ENCODE measurements at places on chromosomes 12 and 14. TPM values are rescaled to one million over a fixed set of nuclear protein-coding genes. Genes with fewer than 3 reads are reported as not detected.

The SERPINA12 gene
- not detected for total RNA-seq

The IGF1 gene
- not detected for total RNA-seq

The AQP6 gene
- total RNA-seq = not detected

The NKX2-1 gene
- total RNA-seq = not detected

The SERPINA10 gene
- total RNA-seq = not detected

The PRPH gene
- not detected for total RNA-seq

The ACSS3 gene
- total RNA-seq = not detected

The COCH gene
- total RNA-seq = not detected

The CLEC14A gene
- total RNA-seq = not detected

The GIT2 gene
- 133 TPM for total RNA-seq

The SLC2A3 gene
- 157 TPM for total RNA-seq

The ADGRD1 gene
- total RNA-seq = not detected

The TAS2R19 gene
- total RNA-seq = 2.1 TPM

All from CD4-positive, alpha-beta memory T cell (primary cell).